ENCODE measurements at places on chromosomes 1 and 21. TPM values are rescaled to one million over a fixed set of nuclear protein-coding genes. Genes with fewer than 3 reads are reported as not detected.

Gene OR2T12
- not detected for total RNA-seq

Gene ARHGEF16
- total RNA-seq: 2.6 TPM

Gene NCAM2
- total RNA-seq: 2.3 TPM

Gene AGMAT
- total RNA-seq: 0.10 TPM

Gene TIAM1
- total RNA-seq: 0.67 TPM

Gene CRABP2
- total RNA-seq: not detected

Gene ITLN2
- not detected for total RNA-seq

Gene SPATA45
- not detected for total RNA-seq

Gene OR6N1
- not detected for total RNA-seq

Gene LORICRIN
- not detected for total RNA-seq
